ENCODE measurements at places on chromosomes 7 and 10.

- DNase-seq = no peak
Measured at GRCh38 chr10:44385696-44386441, 972 bp upstream of the CXCL12 start.

DNA sequence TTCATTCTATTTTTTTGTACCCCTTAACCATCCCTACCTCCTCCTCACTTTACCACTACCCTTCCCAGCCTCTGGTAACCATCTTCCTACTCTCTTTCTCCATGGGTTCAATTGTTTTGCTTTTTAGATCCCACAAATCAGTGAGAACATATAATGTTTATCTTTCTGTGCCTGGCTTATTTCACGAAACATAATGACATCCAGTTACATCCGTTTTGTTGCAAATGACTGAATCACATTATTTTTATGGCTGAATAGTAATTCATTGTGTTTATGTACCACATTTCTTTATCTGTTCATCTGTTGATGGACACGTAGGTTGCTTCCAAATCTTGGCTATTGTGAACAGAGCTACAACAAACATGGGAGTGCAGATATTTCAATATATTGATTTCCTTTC, 24.1 kb downstream of the ATRNL1 start:
- no peak for DNase-seq

DNA sequence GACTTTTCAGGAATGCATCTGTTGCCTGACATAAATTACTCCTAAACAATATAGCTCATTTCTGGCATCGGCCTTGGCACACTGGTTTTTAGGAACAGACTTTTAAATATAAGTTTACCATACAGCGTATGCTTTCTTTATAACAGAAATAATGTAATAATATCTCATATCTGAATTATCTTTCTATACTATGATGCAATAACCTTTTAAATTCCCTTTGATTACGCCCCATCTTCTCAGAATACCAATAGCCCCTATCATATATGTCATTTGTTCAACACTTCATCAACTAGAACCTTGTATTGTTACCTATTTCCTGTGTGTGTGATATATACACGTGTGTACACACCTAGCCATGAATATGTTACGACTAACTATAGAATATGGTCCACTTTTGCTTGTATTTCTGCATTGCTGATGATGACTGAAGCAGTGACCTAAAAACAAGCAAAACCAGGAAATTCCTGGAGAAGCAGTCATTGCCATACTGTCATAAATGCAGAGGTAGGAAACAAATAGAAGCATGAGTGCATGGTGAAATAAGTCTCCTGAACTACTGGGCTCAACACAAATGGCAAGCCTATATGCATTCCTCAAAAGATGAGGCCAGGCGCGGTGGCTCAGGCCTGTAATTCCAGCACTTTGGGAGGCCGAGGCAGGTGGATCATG, 618.4 kb upstream of the NRP1 start:
- DNase-seq = no peak

DNA sequence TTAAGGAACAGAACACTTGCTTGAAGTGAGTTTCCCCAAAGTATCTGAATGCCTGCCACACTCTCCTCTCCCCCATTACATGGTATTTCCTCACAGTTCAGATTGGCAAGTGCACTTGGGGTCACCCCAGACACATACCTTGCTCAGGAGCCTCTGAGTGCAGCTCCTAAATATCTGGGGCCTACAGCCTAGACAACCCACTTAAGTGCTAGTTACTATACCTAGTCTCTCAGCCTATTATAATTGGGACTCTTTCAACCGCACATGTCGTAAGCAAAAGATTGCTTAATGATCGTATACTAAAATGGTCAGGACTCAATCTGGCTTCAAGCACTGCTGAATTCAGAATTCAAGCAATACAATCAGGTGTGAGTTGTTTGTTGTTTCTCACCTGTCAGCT, 19.9 kb downstream of the TMEM176B start:
- no peak for DNase-seq

DNA sequence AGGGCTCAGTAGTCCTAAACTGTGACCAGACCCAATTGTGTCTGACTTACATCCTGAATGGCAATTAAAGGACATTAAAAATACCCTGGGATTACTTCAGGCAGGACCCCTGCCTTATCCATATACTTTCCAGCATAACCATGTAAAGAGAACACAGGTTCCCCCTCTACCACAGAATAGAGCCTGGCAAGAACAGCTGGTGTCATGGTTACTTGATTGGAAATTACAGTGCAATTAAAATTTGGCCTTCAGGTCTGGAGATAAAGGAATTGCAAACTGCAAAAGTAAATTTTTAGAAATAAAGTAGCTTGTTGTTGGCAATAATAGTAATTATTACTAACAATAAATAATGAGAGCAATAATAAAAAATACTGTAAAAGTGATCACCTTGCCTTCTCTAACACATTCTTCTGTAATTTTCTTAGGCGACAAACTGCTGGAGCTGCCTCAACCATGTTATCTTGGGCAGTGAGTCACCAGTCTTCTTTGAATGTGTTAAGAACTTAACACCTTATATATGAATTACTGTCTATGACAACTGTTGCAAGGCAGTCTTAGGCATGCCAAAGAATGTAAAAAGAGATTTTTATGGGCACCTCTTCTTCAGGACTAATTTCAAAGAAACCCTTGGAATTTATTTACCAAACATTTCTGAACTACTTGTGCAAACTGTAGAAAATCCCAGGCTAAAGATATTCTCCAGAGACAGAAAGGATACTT, 53.7 kb downstream of the HIBADH start:
- DNase-seq = no peak

DNA sequence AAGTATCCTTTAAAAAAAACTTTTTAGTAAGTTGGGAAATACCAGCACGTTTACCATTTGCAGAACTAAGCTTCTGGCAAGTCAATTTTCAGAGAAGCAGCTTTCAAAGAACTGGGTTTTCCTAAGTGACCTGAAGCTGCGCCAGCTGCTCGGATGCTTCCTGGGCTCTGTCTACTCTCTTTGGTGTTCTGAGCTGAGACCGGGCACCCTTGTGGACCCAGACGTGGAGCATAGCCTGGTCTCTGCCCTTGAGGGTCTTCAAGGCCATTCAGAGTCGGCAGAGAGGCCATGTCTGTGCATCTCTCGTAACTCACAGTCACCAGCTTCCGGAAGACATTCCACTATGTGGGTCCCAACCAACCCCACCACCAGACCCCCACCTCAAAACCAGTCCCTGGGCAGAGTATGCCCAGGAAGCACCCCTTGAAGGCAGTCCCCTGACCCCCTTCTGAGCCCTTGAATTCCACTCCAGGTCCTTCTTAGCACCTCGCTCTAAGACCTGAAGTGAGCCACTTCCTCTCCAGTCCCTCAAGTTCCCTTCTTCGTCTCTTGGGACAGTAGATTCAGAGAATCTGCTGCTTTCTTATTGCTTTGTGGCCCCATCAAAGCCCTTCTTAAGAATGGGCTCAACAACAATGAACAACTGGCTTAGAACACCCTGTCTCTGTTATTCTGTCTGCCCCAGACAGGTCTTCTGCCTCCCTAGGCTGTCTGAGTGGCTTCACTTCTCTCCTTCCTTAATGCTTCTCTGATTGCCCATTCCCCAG, 8.5 kb downstream of the CALML5 start:
- no peak for DNase-seq

DNA sequence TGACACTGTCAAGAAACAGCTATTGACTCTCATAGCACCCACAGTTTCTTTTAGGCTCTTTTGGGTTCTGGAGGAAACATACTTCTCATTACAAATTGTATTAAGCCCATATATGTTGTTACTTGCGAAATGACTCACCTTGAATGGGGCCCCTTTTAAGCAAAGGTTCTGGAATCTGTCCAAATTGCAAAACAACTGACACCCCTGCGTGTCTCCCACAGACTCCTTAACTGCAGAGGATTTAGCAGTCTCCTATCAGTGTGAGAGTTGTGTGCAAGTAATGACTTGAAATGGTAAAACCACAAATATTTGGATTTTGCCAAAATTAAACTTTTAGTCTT, 192.3 kb downstream of the DNAJC1 start:
- DNase-seq = no peak

GRCh38 chr7:92034116-92034515, 93.5 kb downstream of the AKAP9 start:
- DNase-seq = no peak

DNA sequence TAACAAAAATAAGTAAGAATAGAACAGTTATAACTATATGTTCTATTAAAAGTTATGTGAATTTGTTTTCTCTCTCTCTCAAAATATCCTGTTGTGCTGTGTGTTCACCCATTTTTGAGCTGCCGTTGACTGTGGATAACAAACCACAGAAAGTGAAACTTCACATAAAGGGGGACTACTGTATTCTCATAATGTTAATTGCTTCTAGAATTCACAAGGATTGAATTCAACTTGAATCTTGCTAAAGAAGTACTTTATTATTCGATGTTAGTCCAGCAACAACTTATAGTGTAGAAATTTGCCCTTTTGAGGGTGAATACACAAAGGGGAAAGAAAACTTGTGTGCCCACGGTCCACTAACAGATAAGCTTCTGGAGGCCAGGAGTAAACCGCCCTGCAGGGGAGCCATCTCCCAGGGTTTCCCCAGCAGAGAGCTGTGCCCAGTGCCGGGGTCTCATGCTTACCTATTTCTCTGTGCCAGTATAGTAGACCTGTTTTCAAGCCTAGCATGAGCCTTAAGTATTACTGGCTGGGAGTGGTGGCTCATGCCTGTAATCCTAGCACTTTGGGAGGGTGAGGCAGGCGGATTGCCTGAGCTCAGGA, 87.1 kb downstream of the KAT6B start:
- DNase-seq = no peak

DNA sequence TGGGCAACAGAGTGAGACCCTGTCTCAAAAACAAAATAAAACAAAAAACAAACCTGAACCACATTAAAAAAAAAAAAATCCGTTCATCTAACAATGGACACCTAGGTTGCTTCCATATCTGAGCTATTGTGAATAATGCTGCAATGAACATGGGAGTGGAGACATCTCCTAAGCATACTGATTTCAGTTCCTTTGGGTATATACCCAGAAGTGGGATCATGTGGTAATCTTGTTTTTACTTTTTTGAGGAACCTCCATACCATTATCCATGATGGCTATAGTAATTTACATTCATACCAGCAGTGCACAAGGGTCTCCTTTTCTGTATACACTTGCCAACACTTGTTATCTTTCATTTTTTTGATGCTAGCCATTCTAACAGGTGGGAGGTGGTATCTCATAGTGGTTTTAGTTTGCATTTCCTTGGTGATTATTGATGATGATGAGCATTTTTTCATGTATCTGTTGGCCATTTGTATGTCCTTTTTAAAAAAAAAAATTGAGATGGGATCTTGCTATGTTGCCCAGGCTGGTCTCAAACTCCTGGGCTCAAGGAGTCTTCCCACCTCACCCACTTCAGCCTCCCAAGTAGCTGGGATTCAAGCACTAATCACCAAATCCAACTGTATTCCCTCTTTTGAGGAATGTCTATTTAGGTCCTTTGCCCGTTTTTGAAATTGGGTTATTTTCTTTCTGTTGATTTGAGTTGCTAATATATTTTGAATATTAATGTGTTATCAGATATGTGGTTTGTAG, 17.5 kb downstream of the CDK13 start:
- DNase-seq = no peak

- no peak for DNase-seq
Measured at GRCh38 chr10:1774796-1775195, 37.5 kb upstream of the ADARB2 start.

DNA sequence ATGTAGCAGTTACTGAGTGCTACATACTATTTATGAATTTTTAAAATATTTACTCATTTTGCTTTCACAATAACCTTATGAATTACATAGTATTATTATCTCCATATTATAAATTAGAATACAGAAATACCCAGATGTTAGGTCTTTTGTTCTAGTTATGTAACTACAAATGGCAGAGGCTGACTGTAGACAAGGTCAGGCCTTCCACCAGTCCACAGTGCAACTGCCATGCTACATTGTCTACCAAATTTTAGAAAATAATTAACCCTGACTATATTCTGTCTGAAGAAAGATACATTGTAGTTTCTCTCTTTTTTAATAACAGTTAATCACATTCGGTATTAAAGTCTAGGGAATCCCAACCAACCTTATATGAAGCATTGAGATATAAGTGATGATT, 280.9 kb downstream of the MALRD1 start:
- DNase-seq = no peak

- no peak for DNase-seq
Measured at GRCh38 chr7:42128703-42129102, 108.3 kb downstream of the GLI3 start.
